WERI-Rb-1 (cell line): ENCODE measurements at places on chromosomes 6 and 20.

DNA sequence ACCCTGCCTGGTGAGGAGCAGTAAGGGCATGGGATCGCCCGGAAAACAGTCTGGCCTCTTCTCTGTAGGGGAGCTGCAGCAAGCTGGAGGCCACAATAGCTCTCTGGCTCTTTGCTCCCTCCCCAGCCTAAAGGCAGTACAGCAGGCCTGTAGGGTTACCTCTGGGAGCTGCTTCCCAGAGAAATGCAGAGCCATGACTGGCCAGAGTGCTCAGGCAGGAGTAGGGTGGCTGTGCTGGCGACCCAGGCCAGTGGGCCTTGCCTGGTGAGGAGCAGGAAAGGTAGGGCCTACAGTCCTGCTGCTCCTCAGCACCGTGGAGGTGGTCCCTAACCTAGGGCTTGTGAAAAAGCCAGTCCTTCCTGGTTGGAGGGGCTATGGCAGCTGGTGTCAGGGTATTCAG, 129.9 kb upstream of the CHD6 start:
- no peak for DNase-seq

- DNase-seq: no peak
Measured at GRCh38 chr6:41668968-41669367, 30.7 kb downstream of the MDFI start.

GRCh38 chr20:25249198-25249931, 1.5 kb downstream of the PYGB start:
- peak; percentile 2 for DNase-seq

DNA sequence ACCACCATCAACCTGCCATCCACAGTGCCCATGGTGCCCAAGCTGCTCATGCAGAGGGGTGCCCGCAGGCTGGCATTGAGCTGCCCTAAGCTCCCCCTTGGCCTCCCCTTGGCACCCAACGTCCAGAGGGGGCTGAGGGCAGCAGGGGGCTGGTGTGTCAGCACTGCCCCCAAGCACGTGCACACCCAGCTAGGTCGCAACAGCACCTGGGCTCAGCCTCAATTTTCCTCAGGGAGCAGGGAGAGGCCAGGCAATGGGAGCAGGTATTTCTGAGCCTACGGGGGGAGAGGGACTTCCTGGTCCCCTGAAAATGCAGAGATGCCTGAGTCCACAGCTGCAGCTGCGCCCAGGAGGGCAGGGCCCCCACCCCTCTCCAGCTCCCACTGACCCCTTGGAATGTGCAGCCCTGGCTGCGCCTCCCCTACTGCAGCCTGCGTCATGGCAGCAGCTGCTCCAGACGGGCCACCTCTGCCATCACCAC, 204.2 kb downstream of the ANKRD60 start:
- DNase-seq: no peak

GRCh38 chr6:148750838-148751792, 4.3 kb downstream of the UST start:
- DNase-seq: no peak

- DNase-seq: no peak
Measured at GRCh38 chr6:13400772-13401171, 72.4 kb upstream of the TBC1D7 start.

- DNase-seq: no peak
Measured at GRCh38 chr20:47353239-47353691, 3.2 kb downstream of the ZMYND8 start.

DNA sequence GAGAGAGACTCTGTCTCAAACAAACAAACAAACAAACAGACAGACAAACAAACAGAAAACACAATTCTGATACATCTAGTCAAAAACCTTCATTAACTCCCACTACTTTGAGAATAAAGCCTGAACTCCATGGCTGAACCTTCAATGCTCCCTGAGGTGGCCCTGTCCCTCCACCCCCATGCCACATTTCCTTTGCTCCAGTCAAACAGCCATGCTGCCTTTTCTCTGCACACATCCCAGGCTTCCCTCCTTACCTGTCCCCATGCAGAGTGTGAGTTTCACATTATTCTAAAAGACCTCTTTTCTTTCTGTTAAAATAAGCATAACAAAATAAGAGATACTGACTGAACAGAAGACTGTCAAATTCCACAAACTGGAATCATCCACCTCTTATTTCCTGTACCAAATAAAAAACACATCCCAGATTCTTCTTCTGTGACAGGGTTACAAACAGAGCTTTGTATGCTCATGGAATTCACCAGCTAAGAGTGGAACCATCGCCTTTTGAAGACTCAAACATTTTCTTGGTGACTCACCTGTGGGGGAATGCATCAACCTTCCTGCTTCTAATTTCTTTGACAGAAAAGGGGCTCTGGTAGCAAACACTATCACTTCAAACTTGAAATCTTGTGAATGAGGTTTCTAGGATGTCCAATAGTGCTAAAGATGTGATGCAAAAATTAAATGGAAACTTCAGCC, 71.0 kb upstream of the SLC22A16 start:
- DNase-seq: no peak

DNA sequence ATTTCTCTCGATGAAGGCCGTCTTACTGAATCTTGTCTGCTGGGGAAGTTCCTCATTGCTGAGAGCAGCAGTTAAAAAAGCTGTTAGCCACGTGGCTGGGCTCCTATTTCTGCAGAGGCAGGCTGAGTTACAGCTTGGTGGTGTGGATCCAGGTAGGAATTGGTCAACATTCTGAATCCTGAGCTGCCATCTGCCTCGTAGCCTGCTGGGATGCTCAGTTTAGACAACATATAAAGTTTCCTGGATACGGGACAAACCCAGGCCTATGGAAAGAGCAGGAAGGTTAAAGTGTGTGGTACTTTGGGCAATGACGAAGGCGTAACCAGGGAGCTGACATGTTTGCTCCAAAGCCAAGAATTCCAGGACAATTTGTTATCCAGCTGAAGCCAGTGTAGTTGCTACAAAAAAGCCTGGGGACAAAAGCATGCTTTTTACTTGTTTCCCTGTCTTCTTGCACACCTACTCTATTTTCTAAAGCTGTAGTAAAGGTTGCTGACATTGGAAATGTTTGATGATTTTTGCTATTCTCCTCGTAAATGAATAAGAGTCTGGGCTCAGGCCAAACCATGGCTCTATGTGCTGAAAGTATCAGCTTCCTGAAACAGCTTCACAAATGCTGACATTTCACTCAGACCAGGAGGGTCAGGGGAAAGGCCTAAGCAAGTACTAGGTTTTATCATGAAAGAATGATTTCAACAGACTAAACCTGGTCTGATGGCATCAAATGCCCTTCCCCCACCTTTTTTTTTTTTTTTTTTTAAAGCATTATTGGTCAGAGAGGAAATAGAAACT, 12.4 kb upstream of the MYLK2 start:
- DNase-seq: no peak

DNA sequence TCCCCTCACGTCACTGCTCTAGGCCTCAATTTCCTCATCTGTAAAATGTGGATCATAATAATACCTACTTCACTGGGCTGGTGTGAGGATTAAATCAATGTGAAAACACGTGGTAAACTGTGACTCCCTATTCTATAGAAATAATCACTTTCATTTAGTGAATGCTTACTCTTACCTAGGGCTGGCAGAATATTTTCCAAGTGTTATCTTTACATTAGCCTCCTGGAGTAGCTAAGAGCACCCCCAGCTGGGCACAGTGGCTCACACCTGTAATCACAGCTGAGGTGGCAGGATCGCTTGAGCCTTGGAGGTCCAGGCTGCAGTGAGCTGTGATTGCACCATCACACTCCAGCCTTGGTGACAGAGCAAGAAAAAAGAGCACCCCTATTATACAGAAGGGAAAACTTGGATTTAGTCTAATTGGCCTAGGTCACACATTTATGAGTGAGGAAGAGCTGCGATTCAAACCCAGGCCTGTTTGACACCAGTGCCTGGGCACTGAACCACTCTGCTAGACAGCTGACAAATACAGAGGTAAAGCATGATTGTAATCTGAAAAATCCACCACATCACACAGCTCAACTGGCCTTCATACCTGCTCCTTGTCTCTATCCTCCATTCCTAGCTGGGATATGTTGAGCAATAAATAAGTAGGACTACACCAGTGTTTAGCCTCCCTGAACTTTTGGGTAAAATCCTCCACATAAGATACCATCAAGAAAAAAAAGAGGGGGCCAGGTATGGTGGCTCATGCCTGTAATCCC, 1.4 kb upstream of the SNTA1 start:
- DNase-seq: peak; percentile 50

- no peak for DNase-seq
Measured at GRCh38 chr6:139143111-139143510, 8.2 kb downstream of the HECA start.

GRCh38 chr6:109002882-109003281, 91.8 kb downstream of the SESN1 start:
- no peak for DNase-seq

GRCh38 chr6:157014871-157015270, 237.7 kb downstream of the ARID1B start:
- no peak for DNase-seq

DNA sequence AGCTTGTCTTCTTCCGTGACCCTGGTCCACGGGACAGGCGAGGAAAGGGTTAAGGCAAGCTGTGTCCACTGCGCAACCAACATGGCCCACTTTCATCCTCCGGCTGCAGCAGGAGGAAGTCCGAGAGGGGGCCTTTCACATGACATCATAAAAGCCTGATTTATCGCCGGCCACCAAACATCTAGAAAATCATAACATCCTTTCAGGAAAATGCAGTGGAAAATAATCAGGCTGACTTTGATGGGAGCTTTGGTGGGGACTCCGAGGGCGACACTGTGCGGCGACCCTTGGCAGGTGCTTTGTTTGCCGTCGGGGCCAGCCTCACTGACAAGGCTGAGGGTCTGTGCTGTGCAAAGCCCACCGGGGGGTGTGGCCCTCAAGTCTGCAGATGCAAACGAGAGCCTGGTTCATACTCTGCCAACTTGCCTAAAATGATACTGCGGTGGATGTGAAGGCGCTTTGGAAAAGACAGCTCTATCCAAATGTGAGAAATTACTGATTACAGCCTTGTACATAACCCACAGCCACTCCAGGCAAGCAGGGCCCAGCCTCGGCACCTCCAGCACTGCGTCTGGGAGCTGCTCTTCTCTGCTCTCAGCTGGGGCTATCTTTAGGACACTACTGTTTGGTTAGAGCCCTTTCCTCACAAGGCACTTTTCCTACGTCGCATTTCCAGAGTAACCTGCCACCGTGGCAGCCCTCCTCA, 25.7 kb downstream of the FOXC1 start:
- no peak for DNase-seq

GRCh38 chr6:39812853-39813533, 20.8 kb downstream of the DAAM2 start:
- DNase-seq: peak; percentile 80

- no peak for DNase-seq
Measured at GRCh38 chr6:126380072-126380583, 40.2 kb downstream of the CENPW start.

DNA sequence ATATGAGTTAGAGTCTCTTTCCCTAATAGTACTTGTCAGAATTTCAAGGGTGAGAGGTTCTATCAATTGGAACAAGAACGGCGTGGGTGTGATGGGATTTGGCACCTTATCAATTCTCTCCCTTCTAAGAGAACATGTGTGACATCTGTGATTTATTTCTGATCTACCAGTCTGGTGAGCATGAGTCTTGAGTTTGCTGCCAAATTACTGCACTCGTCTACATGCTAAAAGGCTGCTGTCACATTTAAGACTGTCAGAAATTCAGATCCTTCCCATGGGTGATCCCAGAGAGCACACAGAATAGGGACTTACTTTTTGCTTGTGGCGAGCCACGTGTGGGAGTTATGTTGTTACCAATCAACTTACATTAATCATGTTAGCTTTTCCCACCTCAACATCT, 370.2 kb upstream of the SASH1 start:
- DNase-seq: no peak

DNA sequence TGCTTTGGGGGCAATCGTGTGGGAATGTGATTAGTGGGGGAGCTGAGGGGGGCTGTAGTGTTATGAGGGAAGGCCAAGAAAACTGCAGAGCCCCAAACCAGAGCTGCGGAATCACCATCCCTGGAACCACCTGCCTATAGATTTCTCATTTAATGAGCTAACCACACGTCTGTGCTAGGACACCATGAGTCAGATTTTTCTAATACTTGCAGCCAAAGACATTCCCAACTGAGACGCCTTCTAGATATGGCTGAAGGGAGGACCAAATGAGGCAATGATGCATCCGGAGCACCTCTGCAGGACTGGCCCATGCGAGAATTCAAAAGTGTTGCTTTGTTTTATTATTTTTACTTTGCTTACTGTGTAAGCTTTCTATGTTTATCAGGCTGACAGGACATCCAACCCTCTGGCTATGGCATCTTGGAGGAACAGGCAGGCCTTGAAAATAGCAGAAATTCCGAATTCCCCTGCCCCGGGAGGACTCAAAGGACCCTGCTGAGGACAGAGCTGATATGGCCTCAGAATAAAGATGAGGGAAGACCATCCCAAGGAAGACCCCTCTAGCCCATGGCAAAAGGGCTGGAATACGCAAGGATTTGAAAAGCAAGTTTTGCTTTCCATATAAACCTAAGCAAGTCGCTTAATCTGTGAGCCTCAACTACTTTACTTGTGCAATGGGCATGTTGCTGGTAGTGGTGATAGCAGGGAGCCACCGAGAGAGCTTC, 3.1 kb upstream of the PTGIS start:
- DNase-seq: no peak

- DNase-seq: no peak
Measured at GRCh38 chr20:16392346-16392745, 180.9 kb downstream of the KIF16B start.

DNA sequence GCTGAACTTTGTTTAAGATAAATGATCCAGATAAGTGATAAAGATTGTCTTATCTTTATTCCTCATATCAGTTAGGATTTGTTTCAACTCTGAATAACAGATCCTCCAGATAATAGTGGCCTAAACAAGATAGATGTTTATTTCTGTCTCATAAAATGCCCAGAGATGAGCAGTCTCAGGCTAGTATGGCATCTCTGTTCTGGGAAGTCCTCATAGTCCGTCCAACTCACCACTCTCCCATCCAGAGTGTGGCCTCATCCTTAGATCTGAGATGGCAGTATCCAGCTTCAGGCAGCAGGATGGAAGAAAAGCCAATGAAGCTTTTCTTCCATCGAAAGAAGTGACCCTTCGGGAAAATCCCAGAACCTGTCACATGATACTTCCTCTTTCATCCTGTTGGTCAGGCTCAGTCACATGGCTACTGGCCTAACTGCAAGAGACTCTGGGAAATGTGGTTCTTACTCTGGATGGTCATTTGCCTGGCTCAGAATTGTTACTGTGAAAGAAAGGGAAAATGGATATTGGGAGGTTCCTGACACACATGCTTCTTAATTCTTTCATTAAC, 29.4 kb upstream of the TAGAP start:
- peak; percentile 16 for DNase-seq

DNA sequence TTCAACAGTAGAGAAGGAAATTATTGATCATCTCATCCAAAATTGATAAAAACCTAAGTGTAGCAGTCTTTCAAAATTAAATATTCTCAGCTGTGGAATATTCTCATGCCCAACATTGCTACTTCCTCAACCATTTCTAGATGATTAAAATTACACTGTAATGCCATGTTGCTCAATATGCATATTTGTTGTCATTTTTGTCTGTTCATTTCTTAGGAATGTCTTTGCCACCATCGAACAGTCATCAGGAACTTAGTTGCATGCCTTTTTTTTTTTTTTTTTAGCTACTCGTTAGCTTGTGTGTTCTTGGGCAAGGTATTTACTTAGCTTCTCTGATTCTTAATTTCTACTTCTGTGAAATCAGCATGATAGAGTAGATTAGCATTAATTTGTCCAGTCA, 188.6 kb downstream of the DTNBP1 start:
- DNase-seq: no peak
